ENCODE measurements at places on chromosomes 4 and X.

- DNase-seq = peak; percentile 22
Observed at GRCh38 chrX:37986893-37987292, 19.5 kb upstream of the SYTL5 start.

GRCh38 chr4:26938516-26938915 is 77.9 kb downstream of the STIM2 start:
- no peak for DNase-seq

DNA sequence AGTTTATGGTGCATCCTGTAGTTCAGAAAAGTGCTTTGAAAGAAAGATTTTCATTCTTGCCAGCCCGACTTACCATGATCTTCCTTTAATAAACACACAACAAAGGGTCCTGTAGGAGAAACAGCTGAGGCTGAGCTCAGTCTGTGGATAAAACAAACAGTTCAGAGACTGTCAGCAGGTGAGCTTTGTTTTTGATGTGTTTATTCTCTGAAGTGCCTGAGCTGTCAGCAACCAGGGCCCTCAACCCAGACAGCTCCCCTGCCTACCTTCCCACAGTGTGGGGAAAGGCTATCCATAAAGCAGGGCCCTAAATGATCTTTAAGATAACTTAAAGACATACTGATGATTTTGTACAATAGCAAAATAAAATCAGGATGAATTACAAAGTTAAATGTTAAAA is 459.2 kb upstream of the GALNT7 start:
- DNase-seq = no peak

DNA sequence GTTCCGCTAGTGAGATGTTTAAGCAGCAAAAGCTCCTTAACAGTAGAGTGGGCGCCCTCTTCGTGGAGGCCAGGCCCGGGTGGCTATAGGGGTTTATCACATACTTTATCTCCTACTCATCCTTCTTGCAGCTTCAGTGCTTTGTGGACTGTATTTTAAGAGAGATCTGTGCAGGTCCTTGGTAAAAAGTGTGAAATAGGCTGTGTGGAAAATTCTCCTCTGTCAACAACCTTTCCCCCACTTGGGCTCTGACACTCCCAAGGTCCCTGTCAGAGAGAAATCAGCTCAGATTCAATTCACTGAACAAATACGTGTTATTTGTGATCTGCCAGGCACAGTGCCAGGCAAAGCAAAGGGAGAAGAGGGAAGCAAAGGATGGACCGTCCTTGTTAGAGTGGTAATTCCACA is 214.3 kb upstream of the PPARGC1A start:
- DNase-seq = no peak

- DNase-seq = no peak
Observed at GRCh38 chr4:142156256-142156655, 519.9 kb downstream of the IL15 start.

DNA sequence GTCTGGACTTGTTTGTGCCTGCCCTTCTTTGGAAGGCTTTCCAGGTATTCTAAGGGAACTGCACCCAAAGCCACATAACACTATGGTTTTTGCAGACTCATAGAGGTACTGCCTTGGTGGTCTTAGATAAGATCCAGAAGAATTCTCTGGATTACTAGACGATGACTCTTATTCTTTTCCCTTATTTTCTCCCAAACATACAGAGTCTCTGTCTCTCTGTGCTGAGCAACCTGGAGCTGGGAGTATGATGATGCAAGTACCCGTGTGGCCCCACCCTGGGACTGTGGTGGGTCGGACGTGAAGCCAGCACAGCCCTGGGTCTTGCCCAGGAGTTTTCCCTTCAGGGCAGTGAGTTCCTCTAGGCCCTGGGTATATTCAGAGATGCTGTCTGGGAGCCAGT is 1342.4 kb upstream of the TENM3 start:
- DNase-seq = no peak

DNA sequence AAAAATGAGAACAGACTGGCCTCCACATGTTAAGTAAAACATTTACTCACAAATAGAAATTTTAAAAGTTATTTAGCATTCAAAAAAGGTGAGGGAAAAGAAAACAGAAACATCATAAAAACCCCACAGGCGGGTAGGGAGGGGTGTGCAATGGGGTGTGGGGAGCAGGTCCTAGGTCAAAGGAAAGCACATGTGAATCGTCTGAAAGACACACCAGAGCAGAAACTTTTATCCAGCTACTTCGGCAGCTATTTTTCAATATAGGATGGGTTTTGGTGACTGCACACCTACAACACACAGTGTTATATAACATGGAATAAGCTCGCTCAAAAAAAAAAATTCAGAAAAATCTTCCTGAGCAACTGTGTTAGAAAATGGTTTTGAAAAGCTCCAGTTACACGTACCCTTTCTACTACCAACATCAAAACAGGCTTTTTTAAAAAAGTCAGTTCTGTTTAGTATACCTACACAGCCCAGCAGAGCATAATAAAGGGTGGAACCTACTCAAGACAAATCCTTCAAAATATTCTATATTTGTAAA is 1.6 kb downstream of the OTUD4 start:
- no peak for DNase-seq

GRCh38 chrX:124393238-124393637 is 46.9 kb downstream of the SH2D1A start:
- no peak for DNase-seq

DNA sequence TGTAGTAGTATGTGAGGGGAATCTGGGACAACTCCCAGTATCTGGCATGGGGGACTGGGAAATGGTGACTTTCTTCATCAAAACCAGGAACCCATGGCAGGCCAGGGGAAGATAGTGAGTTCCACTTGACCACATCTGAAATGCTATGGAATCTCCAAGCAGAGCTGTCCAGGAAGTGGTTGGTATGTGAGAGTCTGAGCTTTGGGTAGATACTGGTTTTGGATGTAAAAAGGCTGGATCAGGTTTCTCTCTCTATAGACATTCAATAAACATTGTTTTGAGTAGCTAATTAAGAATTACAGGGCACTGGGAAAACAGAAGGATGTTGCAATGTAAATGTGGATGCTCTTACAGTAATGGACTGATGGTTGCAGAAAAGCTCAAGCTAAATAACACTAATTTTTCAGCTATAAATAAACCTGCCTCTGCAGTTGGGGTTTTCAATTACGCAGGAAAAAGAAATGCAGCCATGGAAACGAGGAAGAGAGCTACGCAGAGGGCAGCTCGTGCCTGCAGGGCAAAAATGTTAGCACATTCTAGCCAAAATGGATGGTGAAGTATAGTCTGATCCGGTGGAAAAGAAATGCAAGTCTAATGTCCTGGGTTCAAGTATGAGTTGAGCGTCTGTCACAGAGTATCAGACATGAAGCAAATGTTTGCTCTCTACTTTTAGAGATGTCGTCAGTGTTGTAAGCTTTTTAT is 13.4 kb upstream of the CHRNA9 start:
- no peak for DNase-seq

DNA sequence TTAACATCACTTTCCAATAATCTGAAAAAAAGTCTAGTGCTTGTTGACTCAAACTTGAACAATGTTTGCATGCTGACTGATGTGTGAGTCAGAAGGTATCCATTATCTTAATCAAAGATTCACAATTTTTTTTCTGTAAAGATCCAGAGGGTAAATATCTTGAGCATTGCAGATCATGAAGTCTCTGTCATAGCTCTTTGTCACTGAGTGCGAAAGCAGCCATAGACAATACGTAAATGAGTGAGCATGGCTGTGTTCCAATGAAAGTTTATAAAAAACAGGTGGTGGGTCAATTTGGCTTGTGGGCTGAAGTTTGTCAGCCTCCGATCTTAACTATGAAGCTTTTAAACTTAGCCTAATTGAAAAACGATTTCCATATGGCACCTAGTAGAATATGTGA is 37.7 kb downstream of the NHS start:
- peak; percentile 79 for DNase-seq

GRCh38 chr4:156606554-156607477 is 364.8 kb downstream of the PDGFC start:
- DNase-seq = no peak

GRCh38 chrX:153739754-153740486 is 15.3 kb downstream of the ABCD1 start:
- no peak for DNase-seq

- no peak for DNase-seq
Observed at GRCh38 chr4:78291277-78291676, 234.2 kb downstream of the FRAS1 start.

DNA sequence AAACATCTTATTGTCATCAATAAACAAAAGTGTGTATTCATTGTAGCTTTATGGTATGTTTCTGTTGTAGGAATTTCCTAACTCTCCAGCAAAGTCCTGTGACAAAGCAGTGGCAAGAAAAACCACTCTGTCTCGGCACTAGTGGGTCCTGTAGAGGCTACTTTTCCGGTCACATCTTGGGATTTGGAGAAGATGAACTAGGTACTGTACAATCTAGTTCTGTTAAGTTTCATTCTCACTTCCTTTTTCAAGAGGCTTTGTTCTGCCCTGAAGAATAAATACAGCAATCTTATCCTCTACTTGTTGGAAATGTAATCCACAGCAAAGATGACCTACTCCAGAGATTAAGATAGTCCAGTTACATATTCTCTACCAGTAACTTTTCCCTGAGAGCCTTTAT is 69.3 kb downstream of the HHIP start:
- no peak for DNase-seq

DNA sequence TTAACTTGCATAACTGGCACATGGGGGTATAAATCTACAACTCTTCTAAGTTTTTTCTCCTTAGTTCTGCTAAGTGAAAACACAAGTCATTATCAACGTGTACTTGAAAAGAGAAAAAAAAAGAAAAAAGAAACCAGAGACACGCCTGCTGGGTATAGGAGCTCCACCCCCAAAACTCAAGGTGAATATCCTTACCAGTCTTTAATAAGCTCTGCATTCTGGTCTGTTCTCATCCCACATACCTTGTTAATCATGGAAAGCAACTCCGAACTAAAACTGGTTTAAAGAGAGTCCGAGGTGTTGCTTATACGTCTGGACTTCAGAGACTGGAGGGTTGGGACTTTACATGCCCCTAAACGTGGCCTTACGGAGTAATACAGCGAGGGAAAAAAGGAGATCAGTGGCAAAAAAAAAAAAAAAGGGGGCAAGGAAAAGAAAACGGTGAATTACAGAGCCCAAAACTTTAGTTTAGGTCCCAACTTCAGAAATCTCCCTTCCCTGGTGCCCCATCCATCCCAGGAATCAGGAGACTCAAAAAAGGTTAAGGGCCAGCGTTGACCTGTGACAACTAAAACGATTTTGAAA is 1.0 kb downstream of the PGRMC2 start:
- no peak for DNase-seq

Measured in HS-5 (cell line).